ENCODE measurements at places on chromosomes 1 and 21.

- DNase-seq = no peak
These were observed 3.6 kb downstream of the NUP210L start for GRCh38 chr1:154151311-154151710.

GRCh38 chr21:29302359-29302875 lies 3.7 kb downstream of the BACH1 start:
- no peak for DNase-seq

GRCh38 chr1:156060937-156061636 lies at the start of gene RAB25:
Gene RAB25, plus strand, starts transcription at chr1:156061160. Its CDS starts 241 bp downstream, at chr1:156061401.
- DNase-seq = peak; percentile 97

GRCh38 chr1:234722904-234723720 lies 113.1 kb upstream of the IRF2BP2 start:
- DNase-seq = peak; percentile 26

GRCh38 chr1:42259739-42260064 lies 75.3 kb downstream of the FOXJ3 start:
- no peak for DNase-seq

DNA sequence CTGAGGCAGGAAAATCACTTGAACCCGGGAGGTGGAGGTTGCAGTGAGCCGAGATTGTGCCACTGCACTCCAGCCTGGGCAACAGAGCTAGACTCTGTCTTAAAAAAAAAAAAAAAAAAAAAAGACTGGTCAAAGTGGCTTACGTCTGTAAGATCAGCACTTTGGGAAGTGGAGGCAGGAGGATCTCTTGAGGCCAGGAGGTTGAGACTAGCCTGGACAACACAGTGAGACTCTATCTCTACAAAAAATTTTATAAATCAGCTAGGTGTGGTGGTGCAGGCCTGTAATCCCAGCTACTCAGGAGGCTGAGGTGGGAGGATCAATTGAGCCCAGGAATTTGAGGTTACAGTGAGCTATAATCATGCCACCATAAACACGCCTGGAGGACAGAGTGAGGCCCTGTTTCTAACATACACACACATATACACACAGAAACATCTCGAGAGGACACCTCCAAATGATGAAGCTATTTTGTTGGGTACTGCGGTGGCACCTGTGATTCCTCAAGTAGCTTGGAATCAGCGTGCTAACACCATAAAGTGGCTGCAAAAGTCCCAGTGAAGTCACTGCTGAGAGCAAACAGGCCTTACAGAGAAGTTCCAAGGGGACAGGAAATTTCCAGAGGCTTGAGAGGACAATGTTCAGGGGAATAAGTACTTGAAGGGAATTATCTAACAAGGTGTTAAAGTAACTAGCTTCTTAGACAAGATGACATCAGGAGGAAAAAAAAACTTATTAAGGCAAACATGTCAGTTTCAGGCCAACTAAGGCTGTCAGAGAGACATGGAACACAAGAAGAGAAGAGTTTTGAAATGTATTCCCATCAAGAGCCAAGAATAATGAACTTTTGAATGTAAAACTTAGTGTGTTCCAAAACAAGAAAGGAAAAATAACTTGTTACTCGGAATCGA lies 1.3 kb downstream of the NADK start:
- no peak for DNase-seq

GRCh38 chr1:88276163-88276562 lies 407.9 kb upstream of the PKN2 start:
- DNase-seq = no peak

GRCh38 chr1:37238364-37239224 lies 204.3 kb upstream of the GRIK3 start:
- DNase-seq = no peak

GRCh38 chr1:47215713-47216112 lies 16.3 kb downstream of the TAL1 start:
- DNase-seq = no peak

- no peak for DNase-seq
These were observed 7.8 kb downstream of the MMACHC start for GRCh38 chr1:45507893-45508292.

GRCh38 chr1:111334169-111334568 lies 43.5 kb downstream of the CHIA start:
- peak; percentile 71 for DNase-seq

- DNase-seq = no peak
These were observed 99.6 kb downstream of the EIF4G3 start for GRCh38 chr1:21077085-21077484.

- no peak for DNase-seq
These were observed 25.9 kb upstream of the RCAN1 start for GRCh38 chr21:34640858-34641257.

DNA sequence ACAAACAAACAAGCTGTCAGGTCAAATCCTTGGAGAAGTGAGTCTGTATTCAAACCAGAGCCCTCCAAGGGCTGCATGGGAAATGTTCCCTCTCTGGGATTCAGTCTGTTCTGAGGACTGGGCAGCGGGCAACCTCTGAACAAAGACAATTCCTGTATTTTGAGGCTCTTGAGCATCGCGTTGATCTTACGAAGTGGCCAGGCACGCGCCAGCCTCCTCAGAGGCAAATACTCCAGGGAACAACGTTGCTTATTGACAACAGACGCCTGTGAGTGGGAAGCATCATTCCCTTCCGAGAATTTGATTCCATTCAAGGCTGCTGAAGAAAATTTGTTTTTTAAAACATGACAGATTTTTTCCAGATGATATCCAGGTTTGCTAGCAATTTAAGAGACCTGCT lies 20.0 kb upstream of the TACSTD2 start:
- DNase-seq = no peak

- no peak for DNase-seq
These were observed 34.7 kb downstream of the USH2A start for GRCh38 chr1:216388558-216388957.

GRCh38 chr1:67537667-67538018 lies 107.4 kb upstream of the SERBP1 start:
- DNase-seq = no peak

- no peak for DNase-seq
These were observed 38.4 kb downstream of the VAV3 start for GRCh38 chr1:107926436-107927080.

GRCh38 chr1:42927274-42927841 lies 31.3 kb downstream of the SLC2A1 start:
- no peak for DNase-seq

GRCh38 chr21:34004013-34004938 lies 69.1 kb upstream of the MRPS6 start:
- no peak for DNase-seq

DNA sequence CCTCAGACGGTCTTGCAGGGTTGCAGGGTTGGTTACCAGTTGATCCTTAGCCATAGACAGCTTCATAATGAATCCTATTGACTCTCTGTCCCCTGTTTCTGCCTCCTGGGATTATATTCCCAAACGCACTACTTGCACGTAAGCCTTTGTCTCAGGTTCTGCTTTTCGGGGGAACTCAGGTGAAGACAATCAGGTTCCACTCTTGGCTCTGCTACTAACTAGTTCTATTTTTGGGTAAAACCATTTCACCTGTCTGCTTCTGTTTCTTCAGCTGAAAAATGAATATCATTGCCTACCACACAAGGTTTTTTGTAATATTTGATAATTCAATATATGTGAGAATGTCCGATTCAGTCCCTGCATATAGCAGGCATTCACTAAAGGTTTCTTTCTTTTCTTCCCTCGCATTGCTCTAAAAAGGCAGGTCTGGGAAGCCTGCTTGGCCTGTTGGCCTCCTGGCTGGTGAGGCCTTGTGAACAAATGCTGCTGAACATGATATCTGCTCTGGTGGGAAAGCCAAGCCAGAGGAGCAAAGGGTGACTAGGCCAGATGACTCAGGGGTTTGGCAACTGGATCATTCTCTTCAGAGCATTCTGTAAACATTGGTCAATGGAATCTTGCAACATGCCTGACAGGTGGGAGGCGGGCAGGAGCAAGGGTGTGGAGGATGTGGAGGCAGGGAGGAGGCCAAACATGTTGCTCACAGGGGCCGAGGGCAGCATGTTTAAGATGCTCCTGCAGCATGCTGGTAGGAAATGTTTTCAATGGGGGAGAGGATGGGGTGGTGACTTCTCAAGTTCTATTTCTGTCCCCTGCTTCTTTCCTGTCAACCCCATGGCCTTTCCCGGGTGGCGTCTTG lies 23.8 kb downstream of the IER5 start:
- peak; percentile 94 for DNase-seq

DNA sequence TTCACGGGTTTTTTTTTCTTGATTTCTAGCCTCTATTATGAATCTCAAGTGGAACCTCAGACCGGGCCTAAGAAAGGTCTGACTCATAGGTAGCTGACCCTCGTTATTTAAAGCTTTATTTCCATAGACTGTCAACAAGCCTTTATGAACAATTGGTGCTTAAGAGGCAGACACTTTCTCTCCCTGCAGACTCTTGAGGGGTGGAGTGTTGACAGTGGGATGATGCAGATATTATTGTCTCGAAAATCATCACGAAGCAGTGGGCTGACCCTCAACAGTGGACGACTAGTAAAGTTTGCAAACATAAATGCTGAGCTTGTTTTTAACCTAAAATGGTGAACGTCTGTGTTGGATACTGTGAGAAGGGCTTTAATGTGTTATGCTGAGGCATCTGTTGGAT lies 1.8 kb downstream of the SFT2D2 start:
- DNase-seq = no peak

DNA sequence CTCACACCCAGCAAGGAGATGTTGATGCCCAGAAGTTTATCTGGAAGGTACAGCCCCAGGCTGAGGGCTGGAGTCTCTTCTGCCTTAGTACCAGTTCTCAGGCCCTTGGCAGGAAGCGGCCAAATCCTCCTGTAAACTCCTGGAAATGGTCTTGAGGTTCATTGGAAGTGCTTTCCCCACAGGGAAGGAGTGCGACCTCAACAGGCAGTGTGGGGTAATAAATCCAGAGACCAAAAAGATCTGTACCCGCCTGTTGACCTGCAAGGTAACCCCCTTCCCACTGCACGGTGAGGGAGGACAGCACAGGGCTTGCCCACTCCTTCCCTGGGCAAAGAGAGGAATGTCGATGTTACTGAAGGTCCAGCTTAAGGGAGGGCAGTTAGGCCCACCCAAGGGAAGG lies 4.5 kb downstream of the ATXN7L2 start:
- DNase-seq = no peak

GRCh38 chr1:201594575-201595245 lies 55.8 kb downstream of the NAV1 start:
- DNase-seq = peak; percentile 55

- DNase-seq = no peak
These were observed 107.2 kb upstream of the EDEM3 start for GRCh38 chr1:184861755-184862336.

- no peak for DNase-seq
These were observed 736.2 kb downstream of the PTPRU start for GRCh38 chr1:29972421-29973053.

DNA sequence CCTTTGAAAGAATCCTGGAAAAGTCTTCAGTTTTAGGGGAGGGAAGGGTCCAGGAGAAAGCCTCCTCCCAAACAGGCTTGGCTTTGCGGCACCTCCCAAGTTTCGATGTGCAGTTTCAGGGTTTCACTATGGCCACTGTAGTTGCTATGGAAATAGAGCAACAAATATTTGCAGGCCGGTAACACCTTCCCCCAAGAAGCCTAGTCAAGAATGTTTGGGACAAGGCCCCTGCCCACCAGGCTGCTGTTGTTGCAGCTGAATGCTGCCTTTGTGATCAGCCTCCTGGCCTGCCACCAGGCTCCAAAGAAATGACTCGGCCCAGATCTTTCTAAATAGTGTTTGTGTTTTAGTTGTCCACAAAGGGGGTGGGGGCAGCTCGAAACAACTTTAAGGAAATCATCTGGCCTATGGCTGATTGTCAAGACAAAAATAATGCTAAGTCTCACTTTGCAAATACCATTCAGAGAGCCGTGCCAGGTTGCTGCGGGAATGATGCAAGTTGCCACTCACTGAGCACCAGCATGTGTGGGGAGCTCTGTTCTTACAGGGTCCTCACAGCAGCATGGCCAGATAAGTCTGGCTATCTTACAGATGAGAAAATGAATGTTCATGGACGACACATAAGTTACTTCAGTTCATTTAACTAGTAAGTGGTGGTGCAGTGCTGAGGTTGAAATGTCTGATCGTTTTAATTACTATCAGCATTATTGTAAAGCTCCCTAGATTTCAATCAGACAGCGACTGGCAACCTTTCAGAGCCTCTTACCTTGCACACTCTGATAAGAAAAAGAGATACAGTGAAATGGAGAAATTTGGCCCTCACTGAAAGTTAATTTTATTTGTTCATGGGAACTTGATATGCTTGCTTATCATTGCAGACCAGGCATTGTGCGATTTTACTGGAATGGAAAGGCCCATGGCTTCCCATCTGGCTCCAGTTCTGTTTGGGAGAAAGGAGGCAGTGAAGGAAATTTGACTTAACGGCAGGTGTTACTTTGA lies 91.2 kb upstream of the JUN start:
- no peak for DNase-seq

DNA sequence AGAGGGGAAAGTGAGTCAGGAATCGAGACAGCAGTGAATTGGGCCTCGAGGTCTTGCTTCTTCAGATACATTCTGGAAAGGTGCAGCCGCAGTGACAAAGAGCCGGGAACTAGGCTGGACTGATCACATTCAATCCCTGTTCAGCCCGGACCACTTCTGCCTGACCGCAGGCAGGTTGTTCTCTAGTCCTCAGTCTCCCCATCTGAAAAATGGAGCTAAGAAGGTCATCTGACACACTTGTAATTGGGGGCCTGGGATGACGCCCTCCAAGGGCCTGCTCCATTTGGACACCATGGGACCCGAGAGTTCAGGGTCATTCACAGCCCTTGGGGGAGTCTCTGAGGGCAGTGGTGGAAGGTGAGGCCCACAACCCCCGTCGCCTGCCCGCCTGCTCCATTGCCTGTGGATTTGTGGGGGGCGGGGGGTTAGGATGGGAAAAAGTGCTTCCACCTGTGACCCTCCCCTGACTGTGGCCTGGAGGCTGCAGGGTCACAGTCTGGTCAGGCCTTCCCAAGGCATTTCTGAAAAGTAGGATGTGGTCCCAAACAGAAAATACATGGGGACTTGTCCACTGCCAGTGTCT lies 87.9 kb upstream of the CSF3R start:
- no peak for DNase-seq

DNA sequence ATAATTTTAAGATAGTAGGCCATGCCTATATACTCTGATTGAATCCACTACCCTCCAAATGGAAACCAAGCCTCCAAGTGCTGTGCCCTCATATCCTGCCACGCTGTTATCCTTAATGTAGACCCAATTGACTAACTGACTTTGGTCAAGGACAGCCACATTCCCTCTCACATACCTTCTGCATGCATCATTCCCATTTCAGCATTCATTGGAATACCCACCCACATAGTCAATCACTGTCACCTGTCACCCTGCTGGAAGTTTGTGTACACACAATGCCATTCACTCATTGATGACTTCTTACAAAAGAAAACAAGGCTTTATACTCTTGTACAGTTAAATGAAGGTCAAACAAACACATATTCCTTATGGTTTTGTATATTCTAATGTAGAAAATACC lies 221.1 kb upstream of the PBX1 start:
- no peak for DNase-seq

DNA sequence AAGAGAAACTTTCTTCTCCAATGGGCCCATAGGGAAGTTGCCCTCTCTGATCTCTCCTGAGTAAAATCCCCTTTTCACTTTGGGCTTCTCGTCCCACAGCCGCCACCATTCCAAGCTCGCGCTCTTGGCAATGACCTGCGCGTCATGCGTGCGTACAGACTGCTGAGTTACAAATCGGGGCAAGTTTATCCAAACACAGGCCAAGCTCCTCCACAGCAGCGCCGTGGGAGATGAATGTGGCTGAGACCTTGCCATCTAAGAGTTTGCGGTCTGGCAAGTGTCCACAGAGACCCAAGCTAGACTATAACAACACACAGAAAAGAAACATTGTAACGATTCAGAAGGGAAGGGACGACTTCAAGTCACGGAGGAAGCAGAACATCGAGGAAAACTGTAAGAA lies 116.3 kb upstream of the SOD1 start:
- DNase-seq = no peak

All from T47D (cell line).